ENCODE measurements at places on chromosomes 16 and 17. TPM values are rescaled to one million over a fixed set of nuclear protein-coding genes. Genes with fewer than 3 reads are reported as not detected.

GRCh38 chr16:79972053-79972704 lies 371.6 kb upstream of the MAF start:
- no peak overlapping the region for H3K4me3 ChIP-seq
- no peak overlapping the region for H3K27ac ChIP-seq
- H3K36me3 ChIP-seq = no peaks in the 10 kb centered on the region
- H3K27me3 ChIP-seq = no peaks in the 10 kb centered on the region
- no peak for DNase-seq

DNA sequence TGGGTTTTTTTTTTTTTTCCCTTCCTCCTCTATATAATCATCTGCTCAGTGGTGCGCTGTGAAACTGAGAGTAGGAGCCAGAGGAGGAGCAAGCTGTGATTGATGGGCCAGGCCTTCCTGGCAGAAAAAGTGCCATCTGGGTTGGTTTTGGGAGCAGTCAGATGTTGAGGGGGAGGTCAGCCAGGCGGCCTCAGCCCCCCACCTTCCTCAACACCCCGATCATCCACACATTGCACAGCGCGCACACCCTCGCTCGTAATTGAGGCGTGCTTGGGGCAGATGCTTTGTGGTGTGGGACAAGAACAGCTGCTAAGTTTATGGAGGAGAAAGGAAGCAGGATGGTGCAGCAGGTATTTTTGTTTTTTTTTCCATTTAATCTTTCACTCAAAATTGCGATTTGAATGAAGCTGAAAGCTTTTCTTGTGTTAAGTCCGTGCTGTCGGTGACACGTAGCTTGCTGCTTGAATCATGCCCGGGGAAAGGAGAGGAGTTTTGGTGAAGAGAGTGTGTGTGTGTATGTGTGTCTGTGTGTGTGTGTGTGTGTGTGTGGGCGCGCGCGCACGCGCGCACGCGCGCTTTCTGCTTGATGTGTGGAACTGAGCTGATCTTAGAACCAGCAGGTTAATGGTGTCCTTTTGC lies 177.4 kb downstream of the RBFOX1 start:
- H3K27me3 ChIP-seq = no peaks in the 10 kb centered on the region
- no peaks in the 10 kb centered on the region for H3K36me3 ChIP-seq
- H3K4me3 ChIP-seq = no peak overlapping the region
- no peaks in the 10 kb centered on the region for H3K4me1 ChIP-seq
- DNase-seq = no peak

GNPTG gene
- 67.9 TPM for total RNA-seq

CES5A gene
- total RNA-seq = not detected

- no peak overlapping the region for H3K4me3 ChIP-seq
- no peak overlapping the region for H3K27ac ChIP-seq
- no peaks in the 10 kb centered on the region for H3K4me1 ChIP-seq
- H3K36me3 ChIP-seq = peaks cover 31% of the 10 kb centered on the region
- no peak for DNase-seq
Observed at GRCh38 chr16:66720766-66721165, 24.2 kb upstream of the CMTM4 start.

- H3K36me3 ChIP-seq = peaks cover 50% of the 10 kb centered on the region
- no peaks in the 10 kb centered on the region for H3K27me3 ChIP-seq
- no peak for DNase-seq
- H3K4me3 ChIP-seq = no peak overlapping the region
- no peak overlapping the region for H3K27ac ChIP-seq
- no peaks in the 10 kb centered on the region for H3K4me1 ChIP-seq
Observed at GRCh38 chr17:1074886-1075605, 78.1 kb downstream of the TIMM22 start.

- no peaks in the 10 kb centered on the region for H3K27me3 ChIP-seq
- H3K27ac ChIP-seq = no peak overlapping the region
- H3K4me3 ChIP-seq = no peak overlapping the region
Observed at GRCh38 chr16:59341368-59341767, 607.3 kb upstream of the GOT2 start.

DNA sequence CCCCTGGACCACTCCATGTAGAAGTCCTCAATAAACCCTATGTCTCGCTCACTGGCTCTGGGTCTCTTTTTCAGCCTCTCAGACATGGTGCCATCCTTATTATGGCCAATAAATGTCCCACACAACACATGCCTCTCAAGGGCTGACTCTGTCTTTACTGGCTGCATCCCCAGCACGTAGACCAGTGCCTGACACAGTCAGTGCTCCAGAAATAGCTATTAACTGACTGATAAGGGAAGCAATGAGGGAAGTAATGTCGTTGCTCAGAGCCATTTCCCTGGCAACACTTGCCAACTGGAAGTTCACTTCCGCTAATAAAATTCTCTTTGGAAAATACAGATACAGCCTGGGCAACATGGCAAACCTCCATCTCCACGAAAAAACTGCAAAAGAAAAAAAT lies 19.1 kb upstream of the APOH start:
- no peaks in the 10 kb centered on the region for H3K4me1 ChIP-seq
- no peaks in the 10 kb centered on the region for H3K36me3 ChIP-seq
- DNase-seq = no peak
- H3K27me3 ChIP-seq = no peaks in the 10 kb centered on the region
- H3K4me3 ChIP-seq = no peak overlapping the region

DNA sequence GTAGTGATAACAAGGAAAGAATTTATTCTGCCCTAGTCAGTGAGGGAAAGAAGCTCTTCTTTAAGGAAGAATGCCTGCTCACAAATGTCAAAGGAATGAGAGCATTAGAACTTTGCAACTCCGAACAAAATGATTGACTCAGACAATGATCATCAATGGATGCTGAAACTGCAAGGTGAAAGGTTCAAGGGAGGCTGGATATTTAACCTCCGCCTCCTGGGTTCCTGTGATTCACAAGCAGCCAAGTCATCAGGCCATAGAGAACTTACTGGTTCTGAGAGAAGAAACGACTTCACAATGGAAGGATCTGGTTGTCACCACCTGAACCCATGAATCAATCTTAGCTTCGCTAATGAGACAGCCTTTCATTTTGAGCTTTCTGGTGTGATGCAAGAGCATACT lies 16.0 kb upstream of the SCNN1B start:
- no peaks in the 10 kb centered on the region for H3K27me3 ChIP-seq
- no peaks in the 10 kb centered on the region for H3K36me3 ChIP-seq
- H3K4me3 ChIP-seq = no peak overlapping the region

CORO6 gene
- 35.5 TPM for total RNA-seq

SPATA22 gene
- not detected for total RNA-seq

TSR3 gene
- total RNA-seq = 124 TPM

IRX6 gene
- not detected for total RNA-seq

- H3K36me3 ChIP-seq = no peaks in the 10 kb centered on the region
- H3K27ac ChIP-seq = no peak overlapping the region
- H3K27me3 ChIP-seq = no peaks in the 10 kb centered on the region
- no peaks in the 10 kb centered on the region for H3K4me1 ChIP-seq
Observed at GRCh38 chr17:67686241-67686640, 31.5 kb upstream of the NOL11 start.

SOX8 gene
- 5.7 TPM for total RNA-seq

DNA sequence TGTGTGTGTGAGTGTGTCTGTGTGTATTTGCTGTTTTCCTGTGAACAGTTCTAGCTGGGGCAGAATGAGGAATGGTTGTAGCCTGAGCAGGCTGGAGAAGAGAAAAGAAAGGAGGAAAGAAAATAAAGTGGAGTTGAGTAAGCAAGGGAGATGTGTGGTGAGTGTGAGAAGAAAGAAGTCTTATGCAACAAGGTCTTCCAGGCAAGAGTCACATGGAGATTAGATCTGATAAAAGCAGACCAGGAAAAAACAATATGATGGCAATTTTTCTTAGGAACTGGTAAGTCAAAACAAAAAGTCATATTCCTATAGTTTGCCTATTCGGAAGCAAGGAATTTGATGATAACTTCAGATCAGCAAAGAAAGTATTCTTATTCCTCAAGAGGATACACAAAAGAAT lies 125.0 kb downstream of the HS3ST3A1 start:
- no peaks in the 10 kb centered on the region for H3K4me1 ChIP-seq
- DNase-seq = no peak
- H3K36me3 ChIP-seq = no peaks in the 10 kb centered on the region
- H3K27me3 ChIP-seq = no peaks in the 10 kb centered on the region
- H3K27ac ChIP-seq = no peak overlapping the region

- DNase-seq = no peak
- H3K4me3 ChIP-seq = no peak overlapping the region
- H3K36me3 ChIP-seq = no peaks in the 10 kb centered on the region
- H3K27ac ChIP-seq = no peak overlapping the region
Observed at GRCh38 chr16:13005721-13006247, 104.4 kb downstream of the SHISA9 start.

- DNase-seq = no peak
- no peaks in the 10 kb centered on the region for H3K27me3 ChIP-seq
- no peaks in the 10 kb centered on the region for H3K36me3 ChIP-seq
- H3K4me3 ChIP-seq = no peak overlapping the region
- H3K27ac ChIP-seq = no peak overlapping the region
- H3K4me1 ChIP-seq = no peaks in the 10 kb centered on the region
Observed at GRCh38 chr16:65473699-65474098, 351.8 kb upstream of the CDH11 start.

- H3K27me3 ChIP-seq = no peaks in the 10 kb centered on the region
- H3K4me1 ChIP-seq = peaks cover 27% of the 10 kb centered on the region
- H3K27ac ChIP-seq = no peak overlapping the region
- H3K4me3 ChIP-seq = no peak overlapping the region
- no peaks in the 10 kb centered on the region for H3K36me3 ChIP-seq
- DNase-seq = no peak
Observed at GRCh38 chr17:67602974-67603373, 114.8 kb upstream of the NOL11 start.
